ENCODE measurements at places on chromosomes 3 and 15.

GRCh38 chr3:184696697-184697096 lies 15.2 kb downstream of the MAGEF1 start:
- DNase-seq = no peak

- no peak for DNase-seq
These were observed 876 bp downstream of the PLSCR1 start for GRCh38 chr3:146543461-146544001.

DNA sequence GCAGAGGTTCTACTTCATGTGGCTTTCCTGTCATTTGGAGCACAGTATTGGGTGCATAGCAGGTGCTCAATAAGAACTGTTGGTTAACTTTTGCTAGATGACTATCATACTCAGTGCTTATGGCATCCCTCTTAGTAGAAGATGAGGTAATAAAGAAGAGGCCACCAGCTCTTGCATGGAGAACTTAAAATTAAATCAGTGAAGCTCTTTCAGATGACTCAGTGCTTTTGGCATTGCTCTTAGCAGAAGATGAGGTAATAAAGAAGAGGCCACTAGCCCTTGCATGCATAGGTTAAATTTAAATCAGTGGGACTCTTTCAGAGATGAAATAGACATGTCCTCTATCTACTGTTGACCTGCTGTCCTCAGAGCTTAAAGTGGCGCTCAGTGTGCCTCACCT lies 109.4 kb upstream of the FGF7 start:
- DNase-seq = no peak

- DNase-seq = no peak
These were observed 2.2 kb downstream of the FAM174B start for GRCh38 chr15:92653366-92653765.

DNA sequence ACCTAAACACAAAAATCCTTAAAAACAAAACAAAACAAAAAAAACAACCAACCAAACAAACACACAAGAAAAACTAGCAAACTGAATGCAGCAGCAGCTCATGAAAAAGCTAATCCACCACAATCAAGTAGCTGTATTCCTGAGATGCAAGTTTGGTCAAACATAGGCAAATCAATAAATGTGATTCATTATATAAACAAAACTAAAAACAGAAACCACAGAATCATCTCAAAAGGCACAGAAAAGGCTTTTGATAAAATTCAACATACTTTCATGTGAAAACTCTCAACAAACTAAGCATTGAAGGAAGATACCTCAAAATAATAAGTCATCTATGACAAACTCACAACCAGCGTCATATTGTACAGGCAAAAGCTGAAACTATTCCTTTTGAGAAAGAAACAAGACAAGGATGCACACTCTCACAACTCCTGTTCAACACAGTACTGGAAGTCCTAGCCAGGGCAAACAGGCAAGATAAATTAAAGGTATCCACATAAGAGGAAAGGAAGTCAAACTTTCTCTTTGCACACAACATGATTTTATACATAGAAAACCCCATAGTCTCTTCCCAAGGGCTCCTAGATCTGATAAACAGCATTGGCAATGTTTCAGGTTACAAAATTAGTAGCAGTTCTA lies 495.1 kb upstream of the SGO1 start:
- no peak for DNase-seq

GRCh38 chr3:195859061-195859845 lies 47.5 kb upstream of the MUC4 start:
- DNase-seq = peak; percentile 53

Measured in WERI-Rb-1 (cell line).